Left hindlimb (tissue), 1 donor: ENCODE measurements at places on chromosomes 3 and 15.

GRCh38 chr15:40878785-40879184, 4.8 kb upstream of the RHOV start:
- no peak for DNase-seq

- DNase-seq, result no peak
These were observed 101.9 kb downstream of the SERPINI1 start for GRCh38 chr3:167837466-167837865.

DNA sequence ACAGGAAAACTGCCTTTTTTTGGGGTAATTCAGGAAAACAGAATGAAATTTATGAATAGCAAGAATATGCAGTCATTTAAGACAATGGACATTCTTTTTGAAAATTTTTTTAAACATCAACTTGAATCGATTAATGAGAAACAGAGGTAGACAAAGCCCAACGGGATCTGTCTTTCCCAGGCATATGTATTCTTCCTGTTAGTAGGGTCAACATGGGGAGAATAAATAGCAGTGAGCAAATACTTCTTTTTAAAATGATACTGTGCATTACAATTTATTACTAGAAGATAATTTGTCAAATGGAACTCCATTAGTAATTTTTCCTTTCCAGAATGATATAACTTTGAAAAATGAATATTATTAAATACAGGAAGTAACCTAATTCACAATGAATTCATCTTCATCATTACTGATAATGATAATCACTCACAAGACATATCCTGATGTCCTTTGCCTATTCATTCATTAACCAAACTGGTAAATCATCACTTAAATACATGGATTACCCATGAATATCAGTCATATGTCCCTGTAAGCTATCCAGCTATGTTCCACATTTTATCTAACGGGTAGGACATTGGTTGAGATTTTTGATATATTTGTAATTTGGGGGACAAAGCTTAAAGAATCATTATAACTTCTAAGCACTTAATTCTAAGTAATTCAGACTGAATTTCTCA, 209.2 kb upstream of the CDIN1 start:
- no peak for DNase-seq

GRCh38 chr3:127544192-127544802, 46.2 kb downstream of the TPRA1 start:
- peak; percentile 60 for DNase-seq

- no peak for DNase-seq
These were observed 215.7 kb downstream of the ULK4 start for GRCh38 chr3:41746215-41746614.
